ENCODE measurements at places on chromosomes 2 and 18.

DNA sequence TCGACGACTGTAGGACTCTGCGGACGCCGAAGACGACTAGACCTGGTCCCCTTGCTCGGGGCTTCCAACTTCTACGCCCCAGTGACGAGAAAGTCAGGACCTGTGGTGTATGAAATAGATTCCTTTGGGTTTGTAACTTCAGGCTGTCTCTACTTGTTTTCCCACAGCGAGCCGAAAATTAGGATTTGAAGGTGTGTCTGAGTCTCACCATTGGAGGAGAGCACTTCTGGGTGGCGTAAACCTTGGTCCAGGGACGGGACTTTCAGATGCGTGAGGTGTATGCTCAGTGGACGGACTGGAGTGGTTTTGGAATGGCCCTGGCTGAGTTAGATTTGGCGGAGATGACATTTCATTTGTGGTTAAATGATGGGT is 1.3 kb downstream of the BIRC6 start:
- no peak for DNase-seq

GRCh38 chr2:45913539-45913938 is 262.1 kb downstream of the PRKCE start:
- DNase-seq = no peak

GRCh38 chr18:51398104-51398503 is 200.6 kb upstream of the MEX3C start:
- no peak for DNase-seq

- no peak for DNase-seq
Measured at GRCh38 chr2:215188078-215188477, 49.7 kb upstream of the ABCA12 start.

GRCh38 chr2:207516206-207516605 is 13.6 kb upstream of the CREB1 start:
- DNase-seq = no peak

- DNase-seq = no peak
Measured at GRCh38 chr2:816278-816677, 134.4 kb upstream of the SNTG2 start.

GRCh38 chr2:107738266-107738665 is 88.4 kb upstream of the RGPD4 start:
- no peak for DNase-seq

GRCh38 chr2:143312441-143312840 is 183.2 kb downstream of the ARHGAP15 start:
- no peak for DNase-seq

DNA sequence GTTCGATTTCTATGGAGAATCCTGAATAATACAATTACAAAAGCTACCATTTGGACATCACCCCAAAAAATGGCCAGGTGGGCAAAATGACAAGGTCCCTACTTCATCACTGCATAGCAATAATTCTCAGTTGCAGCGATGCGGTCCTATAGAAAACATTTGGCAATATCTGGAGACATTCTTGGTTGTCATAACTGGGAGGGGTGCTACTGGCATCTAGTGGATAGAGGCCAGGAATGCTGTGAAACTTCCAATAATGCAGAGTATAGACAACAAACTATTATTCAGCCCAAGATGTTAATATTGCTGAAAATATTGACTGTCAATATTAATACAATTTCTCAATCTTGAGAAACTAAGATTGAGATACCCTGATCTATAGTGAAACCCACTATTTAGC is 637.8 kb upstream of the PKDCC start:
- no peak for DNase-seq

- DNase-seq = no peak
Measured at GRCh38 chr2:62141142-62141740, 54.7 kb upstream of the B3GNT2 start.

GRCh38 chr2:202780514-202781021 is 91.0 kb downstream of the ICA1L start:
- DNase-seq = no peak

DNA sequence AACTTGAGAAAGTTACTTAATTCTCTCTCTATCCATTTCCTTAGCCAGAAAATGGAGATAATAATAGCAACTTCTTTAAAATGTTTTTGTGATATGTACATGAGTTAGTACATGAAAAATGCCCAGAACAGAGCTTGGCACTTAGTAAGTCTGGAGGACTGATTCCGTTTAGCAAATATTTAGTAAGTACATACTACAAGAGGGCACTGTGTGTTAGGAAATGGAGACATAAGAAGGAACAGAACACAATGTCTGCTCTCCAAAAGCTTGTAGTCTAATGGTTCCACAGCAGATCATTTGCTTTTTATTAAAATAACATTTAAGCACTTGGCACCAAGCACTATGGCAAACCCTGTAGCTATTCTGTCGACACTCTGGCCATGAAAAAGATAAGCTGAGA is 47.5 kb upstream of the CDH20 start:
- no peak for DNase-seq

DNA sequence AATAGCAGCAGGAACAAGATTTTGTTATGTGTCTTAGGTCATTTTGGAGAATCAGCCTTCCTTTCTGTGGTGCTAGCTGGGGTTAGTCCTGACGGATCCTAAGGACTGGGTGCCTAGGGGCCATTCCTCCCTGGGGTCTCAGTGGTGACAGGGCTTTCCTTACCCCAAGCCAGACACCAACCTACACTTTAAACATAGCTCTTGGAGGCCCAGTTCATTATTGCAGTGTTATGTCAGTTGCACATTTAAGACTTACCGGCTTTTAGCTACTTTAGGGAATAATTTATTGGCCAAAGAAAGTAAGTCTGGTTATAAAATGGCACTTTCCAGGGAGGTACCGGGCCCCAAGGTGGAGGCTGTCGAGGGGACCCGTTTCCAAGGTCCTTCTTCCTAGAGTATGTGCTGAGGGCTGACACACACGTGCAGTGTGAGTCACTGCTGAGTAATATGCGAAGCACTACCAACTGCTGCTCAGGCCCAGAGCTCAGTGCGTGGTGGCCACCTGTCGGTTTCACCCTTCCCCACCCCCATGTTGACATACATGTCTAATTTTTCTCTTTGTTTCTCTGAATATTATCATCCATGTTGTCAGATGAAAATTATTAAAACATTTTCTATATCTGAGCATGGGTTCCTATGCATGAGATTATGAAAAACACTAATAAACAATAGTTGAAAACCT is 37.0 kb upstream of the GRHL1 start:
- DNase-seq = no peak

DNA sequence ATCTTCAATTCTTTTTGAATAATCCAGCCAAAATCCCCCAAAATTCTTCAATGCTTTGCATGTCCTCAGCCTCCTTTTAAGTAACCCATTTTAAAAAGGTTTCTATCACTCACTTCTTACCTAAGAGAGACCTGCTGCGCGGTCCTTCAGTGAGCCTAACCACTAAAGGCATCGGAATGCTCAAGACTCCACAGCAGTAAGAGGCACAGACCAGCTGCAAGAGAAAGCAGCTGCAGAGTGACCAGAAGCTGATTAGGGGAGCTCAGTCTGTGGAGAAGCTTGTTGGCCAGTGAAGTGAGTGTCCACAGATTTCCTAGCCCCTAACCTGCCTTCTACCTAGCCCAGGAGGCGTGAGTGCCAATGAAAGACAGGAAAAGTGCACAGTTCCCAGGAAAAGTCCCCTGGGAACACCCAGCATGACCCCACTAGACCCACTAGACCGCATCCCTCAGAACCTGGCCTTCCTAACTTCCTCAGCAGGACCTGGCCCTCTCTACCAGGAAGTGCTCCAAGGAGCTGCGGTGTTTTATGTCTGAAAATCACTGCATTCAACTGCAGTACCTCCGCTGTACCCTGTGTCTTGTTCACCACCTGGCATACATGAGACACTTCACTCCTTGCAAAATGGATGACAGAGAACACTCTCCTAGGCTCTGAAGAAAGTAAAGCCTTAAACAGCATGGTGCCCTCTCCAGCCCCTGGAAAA is 10.1 kb downstream of the MBOAT2 start:
- DNase-seq = no peak

DNA sequence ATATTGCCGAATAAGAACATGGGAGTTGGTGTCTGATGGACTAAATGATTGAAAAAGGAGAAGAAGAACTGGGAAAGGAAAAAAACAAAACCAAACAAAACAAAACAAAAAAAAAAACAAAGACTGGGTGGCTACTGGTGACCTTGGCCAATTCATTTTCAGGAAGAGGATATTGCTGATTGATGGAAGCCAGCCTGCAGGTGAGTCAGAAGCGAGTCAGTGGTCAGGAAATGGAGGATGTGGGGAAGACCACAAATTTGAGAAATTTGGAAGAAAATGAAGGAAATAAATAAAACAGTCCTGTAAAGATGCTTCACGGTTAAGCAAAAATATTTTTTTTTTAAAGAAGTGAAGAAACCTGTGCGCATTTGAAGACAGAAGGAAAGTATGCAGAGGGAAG is 296.9 kb downstream of the ZNF521 start:
- DNase-seq = no peak

GRCh38 chr2:208268156-208268952 is 2.3 kb downstream of the PIKFYVE start:
- DNase-seq = no peak

DNA sequence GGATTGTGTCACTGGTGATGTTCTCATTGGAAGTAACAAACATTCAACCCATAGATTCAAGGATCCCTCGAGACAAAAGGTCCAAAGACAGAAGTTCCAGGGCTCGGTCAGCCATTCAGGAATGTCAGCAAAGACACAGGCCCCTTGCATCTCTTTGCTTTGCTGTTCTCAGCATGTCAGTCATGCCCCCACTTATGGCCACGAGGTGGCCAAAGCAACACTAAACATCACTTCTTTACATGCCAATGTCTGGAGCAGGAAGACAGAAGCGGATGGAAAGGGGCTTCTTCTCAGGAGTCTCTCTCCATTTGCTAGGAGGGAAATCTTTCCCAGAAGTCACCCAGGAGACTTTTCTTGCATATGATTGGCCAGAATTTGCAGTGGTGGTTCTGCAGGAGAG is 191.6 kb upstream of the SP5 start:
- no peak for DNase-seq

- no peak for DNase-seq
Measured at GRCh38 chr2:202019689-202020450, 13.8 kb upstream of the FZD7 start.

DNA sequence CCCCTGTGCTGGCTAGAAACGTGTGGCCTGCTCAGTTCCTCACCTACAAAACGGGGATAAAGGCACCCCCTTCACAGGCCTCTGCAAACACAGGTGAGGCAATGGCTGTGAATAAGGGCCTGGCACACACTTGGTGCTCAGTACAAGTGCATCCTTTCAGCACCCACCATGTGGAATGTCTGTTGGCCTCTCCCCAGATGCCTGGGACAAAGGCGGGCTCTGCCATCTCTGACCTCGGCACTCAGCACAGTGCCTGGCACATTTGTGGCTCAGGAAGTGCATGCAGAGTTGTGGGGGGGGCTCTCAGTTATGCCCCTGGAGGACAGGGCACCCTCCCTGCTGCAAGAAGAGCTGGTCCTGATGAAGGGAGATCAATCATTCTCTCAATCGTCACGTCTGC is 224.6 kb upstream of the RAB6C start:
- DNase-seq = no peak

GRCh38 chr2:145864501-145864900 is 1344.6 kb upstream of the ZEB2 start:
- DNase-seq = no peak

- DNase-seq = no peak
Measured at GRCh38 chr2:236054125-236054524, 114.1 kb downstream of the GBX2 start.

- DNase-seq = no peak
Measured at GRCh38 chr2:235086481-235087184, 134.8 kb downstream of the SH3BP4 start.

DNA sequence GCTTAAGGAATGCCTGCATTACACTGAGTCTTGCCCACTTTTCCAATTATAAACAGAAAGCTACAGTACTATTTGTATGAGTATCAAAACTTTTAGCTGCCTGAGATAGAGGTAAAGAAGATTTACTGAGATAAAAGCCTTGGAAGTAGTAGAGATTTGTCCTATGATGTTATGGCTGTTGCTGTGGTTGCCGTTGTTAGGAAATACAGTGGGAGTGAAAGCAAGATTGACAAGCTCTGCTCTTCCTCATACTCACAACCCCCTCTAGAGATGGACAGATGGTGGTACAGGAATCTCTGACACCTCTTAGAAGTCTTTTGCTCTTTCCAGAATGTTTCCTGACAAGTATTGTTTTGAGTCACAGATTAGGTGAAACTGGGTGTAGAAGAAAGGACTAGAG is 242.5 kb downstream of the RPIA start:
- no peak for DNase-seq

DNA sequence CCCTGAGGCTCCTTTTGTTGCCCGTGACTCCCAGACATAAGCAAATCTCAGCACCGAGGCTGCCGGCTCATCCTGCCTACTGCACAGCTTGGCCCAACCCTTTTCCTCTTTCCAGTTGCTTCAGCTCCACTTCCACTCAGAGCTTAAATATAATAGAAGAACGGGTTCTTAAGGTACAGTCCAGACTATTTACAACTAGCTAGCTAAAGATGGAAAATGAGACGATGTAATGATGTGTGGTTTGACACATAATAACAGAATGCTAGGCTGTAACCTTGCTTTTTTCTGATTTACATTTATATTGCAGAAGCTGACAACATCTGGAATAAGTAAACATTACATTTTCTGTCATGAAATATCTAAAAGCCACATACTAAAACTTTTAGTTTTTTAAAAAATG is 26.9 kb upstream of the ATP9B start:
- DNase-seq = no peak

- no peak for DNase-seq
Measured at GRCh38 chr18:62521593-62521992, 1.2 kb upstream of the ZCCHC2 start.

DNA sequence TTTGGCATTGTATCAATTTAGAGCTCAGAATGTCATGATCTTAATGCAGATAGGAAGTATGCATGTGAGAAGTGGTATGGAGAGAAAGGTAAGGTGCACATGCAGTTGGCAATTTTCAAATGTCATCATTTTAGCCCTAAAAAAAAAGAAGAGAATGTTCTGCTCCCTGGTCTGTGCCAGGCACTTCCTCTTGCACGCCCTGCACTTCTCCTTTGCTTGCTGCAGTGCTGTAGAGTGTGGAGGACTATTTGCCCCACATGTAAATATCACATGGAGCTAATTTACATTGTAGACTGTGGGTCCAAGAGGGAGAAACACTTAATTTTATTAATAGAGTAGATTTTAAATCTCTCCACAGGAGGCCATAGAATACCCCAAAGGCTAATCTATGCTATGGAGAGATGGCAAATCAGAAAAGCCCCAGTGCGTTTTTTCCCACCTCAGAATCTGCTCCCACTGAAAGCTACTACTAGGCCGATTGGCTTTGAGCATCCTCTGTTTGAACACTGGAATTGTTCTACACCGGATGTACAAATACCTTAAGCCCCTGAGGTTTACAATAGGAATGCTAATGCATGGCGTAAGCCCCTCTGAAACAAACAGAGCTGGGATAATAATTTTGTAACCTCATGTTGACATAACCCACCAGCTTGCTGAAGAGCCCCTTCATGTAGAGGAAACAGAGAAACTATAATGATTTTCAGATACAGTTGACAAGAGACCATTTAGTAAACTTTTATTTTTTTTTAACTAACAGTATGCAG is 137.2 kb upstream of the KLHL14 start:
- DNase-seq = no peak

GRCh38 chr18:24656050-24656449 is 195.6 kb downstream of the HRH4 start:
- DNase-seq = no peak

Data from anterior cingulate cortex (tissue), 58 donors.